ENCODE measurements at places on chromosomes 16 and 17. TPM values are rescaled to one million over a fixed set of nuclear protein-coding genes. Genes with fewer than 3 reads are reported as not detected.

The KRT33B gene
- 0.28 TPM for total RNA-seq

The EXOC3L1 gene
- 0.03 TPM for total RNA-seq

The EIF5A gene
- total RNA-seq, result 1,831 TPM

The C17orf78 gene
- not detected for total RNA-seq

The SLC13A2 gene
- 0.06 TPM for total RNA-seq

The CD300H gene
- total RNA-seq, result not detected

The KRT9 gene
- not detected for total RNA-seq

The FGF11 gene
- total RNA-seq, result 1.2 TPM

The CACNA1H gene
- 10.3 TPM for total RNA-seq

The KCNH4 gene
- total RNA-seq, result 0.43 TPM

The SGSM2 gene
- 33.6 TPM for total RNA-seq

The LPO gene
- total RNA-seq, result not detected

The PYCARD gene
- total RNA-seq, result 45.4 TPM

The MYH8 gene
- not detected for total RNA-seq

The TAT gene
- not detected for total RNA-seq

The CCL1 gene
- total RNA-seq, result not detected

The BICDL2 gene
- not detected for total RNA-seq

The EFCAB5 gene
- total RNA-seq, result 0.70 TPM

The P2RX5 gene
- 23.6 TPM for total RNA-seq

The TBC1D3L gene
- total RNA-seq, result 12.8 TPM

The HOXB8 gene
- total RNA-seq, result 7.2 TPM

The TBC1D26 gene
- not detected for total RNA-seq

The TBC1D3 gene
- total RNA-seq, result not detected

The CD300LB gene
- 0.12 TPM for total RNA-seq

The PRR35 gene
- 0.05 TPM for total RNA-seq

The SPNS3 gene
- not detected for total RNA-seq

The TMC5 gene
- total RNA-seq, result 8.0 TPM

The MYH1 gene
- total RNA-seq, result not detected

The CCL2 gene
- 69.5 TPM for total RNA-seq

The TMEM238L gene
- not detected for total RNA-seq

The RNF43 gene
- 0.36 TPM for total RNA-seq

The NHLRC4 gene
- 0.21 TPM for total RNA-seq

The ENPP7 gene
- not detected for total RNA-seq

The EVPLL gene
- total RNA-seq, result not detected

The TNFRSF13B gene
- not detected for total RNA-seq

The C17orf113 gene
- total RNA-seq, result 0.52 TPM

The CTRL gene
- total RNA-seq, result 1.5 TPM

The BEAN1 gene
- total RNA-seq, result 4.4 TPM

The TUBG2 gene
- 23.5 TPM for total RNA-seq

The IGSF6 gene
- total RNA-seq, result not detected

The RCVRN gene
- total RNA-seq, result not detected

The NAGS gene
- 0.77 TPM for total RNA-seq

The PDPR gene
- total RNA-seq, result 15.0 TPM

All from A549 treated with DMSO at 1 μM for 4 hours (cell line).